ENCODE measurements at places on chromosomes 6 and 20. TPM values are rescaled to one million over a fixed set of nuclear protein-coding genes. Genes with fewer than 3 reads are reported as not detected.
A peak's percentile ranks its signal among the peaks of the same experiment; 100 is the strongest.

Gene NKX2-4
- not detected for total RNA-seq

Gene ADTRP
- total RNA-seq, result not detected

- DNase-seq, result peak; percentile 39
These were observed 84.8 kb upstream of the PLEKHG1 start for GRCh38 chr6:150514806-150515380.

- peak; percentile 65 for DNase-seq
These were observed 75.3 kb upstream of the RIPOR2 start for GRCh38 chr6:25010902-25011625.

GRCh38 chr20:5553194-5553815 lies 196.9 kb upstream of the SHLD1 start:
- no peak for DNase-seq

Gene TMEM217
- 2.4 TPM for total RNA-seq

DNA sequence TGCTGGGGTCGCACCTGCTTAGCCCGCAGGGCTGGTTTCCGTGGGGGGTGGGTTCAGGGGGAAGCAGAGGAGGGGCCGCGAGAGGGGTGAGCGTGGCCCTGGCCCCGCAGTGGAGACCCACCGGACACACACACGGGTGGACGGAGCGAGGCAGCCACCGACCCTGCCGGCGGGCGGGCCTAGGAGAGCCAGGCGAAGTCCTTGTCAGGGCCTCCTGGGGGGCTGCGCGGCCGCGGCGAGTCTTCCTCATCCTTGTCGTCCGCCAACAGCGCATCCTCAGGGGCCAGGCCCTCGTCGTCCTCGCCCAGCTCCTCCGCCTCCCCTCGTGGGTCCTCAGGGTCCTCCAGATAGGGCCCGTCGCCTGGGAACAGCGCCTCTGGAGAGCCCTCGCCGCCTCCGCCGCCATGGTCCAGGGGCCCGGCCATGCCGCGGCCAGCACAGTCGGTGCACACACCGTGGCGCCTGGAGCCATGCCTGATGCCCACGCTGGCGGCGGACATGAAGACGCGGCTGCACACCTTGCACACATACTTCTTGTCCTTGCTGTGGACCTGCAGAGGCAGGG lies 7.3 kb downstream of the SLC2A4RG start:
- DNase-seq, result no peak

DNA sequence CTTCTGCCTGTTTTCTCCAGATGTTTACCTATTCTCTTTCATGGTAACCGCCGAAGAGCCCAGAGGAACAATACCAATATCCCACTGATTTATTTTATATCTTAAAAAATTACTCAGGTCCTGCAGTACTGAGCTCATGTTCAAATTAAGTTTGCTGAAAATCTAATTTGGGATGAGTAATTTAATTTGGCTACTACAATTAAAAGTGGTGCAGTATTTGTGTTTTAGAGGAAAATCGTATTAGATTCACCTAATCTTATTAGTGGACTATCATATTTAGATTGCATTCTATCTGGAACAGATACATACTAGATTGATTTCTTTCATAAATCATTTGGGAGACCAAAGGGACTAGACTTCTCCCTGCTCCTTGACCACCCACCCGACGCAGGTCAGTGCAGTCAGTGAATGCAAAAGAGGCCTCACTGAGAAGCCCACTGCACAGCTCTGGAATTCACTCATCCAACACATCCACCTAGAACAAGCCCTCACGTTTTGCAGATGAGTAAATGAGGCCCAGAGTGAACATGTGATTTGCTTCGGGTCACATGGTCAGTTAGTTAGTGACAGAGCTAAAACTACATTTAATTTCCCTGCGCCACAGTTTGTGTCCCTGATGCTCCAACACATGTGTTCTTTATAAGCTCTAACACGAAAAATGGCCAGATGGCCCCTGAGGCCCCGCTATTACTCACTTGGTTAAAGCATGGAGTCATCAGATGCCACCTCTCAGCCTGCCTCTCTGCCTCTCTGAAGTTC lies 101.8 kb downstream of the TRERF1 start:
- DNase-seq, result no peak

DNA sequence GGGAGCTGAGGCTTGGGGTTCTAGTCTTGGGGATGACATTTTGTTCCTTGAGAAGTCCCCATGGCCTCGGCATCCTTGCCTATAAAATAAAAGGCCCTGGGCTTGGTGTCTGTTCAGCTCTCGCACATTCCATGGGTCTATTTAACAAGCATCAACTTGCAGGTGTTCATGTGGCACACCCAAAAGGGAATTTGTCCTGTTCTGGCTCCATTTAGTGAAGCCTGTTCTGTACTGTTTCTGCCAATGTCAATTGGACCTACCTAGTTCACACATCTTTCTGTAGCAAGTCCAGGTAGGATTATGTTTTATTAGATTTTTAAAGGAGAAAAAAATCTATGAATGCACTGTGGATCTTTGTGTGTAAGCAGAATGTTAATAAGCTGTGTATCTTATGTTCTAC lies 262.0 kb downstream of the HIVEP2 start:
- no peak for DNase-seq

GRCh38 chr6:142842418-142843261 lies 102.3 kb downstream of the HIVEP2 start:
- peak; percentile 90 for DNase-seq

DNA sequence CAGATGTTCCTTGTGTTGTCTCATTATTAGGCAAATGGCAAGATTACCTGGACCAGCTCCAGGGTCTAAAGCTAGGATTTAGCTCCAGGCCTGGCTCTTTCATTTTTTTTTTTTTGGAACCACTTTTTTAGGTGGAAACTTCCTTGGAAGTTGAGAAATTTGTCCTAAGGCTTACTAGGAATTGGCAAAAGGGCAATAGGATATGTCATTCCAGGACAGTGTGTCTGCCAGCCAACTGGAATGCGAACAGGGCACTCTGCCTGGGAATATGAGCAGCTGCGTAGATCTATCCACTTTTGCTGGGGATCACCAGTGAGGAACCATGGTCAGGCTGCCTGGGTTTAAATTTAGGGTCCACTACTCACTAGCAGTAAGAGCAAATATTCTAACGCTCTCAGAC lies 304.0 kb downstream of the TSHZ2 start:
- DNase-seq, result no peak

- no peak for DNase-seq
These were observed 41.7 kb downstream of the SLC23A2 start for GRCh38 chr20:4959592-4959991.

GRCh38 chr20:62368392-62368975 lies 1.4 kb upstream of the LAMA5 start:
- DNase-seq, result peak; percentile 67

DNA sequence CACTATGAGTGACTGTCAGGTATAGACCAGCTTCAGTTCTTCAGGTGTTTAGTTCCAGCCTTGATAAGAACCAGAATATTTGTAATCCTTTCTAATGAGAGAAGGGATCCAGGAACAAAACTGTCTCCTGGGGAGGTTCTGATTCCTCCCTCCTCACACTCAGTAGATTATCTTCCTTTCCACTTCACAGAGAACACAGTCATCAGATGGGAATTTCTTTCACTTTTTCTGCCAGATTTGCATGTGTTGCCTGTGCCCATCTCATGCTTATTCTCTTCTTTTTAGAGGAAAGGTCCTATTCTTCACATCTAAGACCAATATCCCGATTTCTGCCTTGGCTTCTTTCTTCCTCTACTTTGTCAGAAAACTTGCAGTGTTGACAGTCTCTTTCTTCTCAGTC lies 50.8 kb downstream of the CD109 start:
- DNase-seq, result no peak

GRCh38 chr20:1943275-1944002 lies 48.2 kb downstream of the SIRPA start:
- DNase-seq, result peak; percentile 14

GRCh38 chr6:81756690-81757089 lies 4.2 kb upstream of the TENT5A start:
- DNase-seq, result no peak
